ENCODE measurements at places on chromosomes 12 and 14.

DNA sequence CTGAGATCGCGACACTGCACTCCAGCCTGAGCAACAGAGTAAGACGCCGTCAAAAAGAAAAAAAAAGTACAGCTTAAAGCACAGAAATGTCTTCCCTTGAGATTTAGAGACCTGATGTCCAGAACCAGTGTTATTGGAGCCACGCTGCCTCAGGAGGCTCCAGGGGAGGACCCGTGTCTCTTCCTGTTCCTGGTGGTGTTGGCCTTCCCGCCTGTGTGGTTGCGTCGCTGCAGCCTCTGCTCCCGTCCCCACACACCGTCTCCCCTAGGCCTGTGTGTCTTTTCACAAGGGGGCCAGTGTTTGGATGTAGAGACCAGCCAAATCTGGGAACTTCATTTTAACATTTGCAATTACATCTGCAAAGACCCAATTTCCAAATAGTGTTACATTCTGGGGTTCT lies 8.6 kb upstream of the FBRSL1 start:
- DNase-seq = no peak

- no peak for DNase-seq
Observed at GRCh38 chr12:124296295-124296915, 1.5 kb downstream of the RFLNA start.

GRCh38 chr14:68208626-68209317 lies 389.2 kb downstream of the RAD51B start:
- no peak for DNase-seq

DNA sequence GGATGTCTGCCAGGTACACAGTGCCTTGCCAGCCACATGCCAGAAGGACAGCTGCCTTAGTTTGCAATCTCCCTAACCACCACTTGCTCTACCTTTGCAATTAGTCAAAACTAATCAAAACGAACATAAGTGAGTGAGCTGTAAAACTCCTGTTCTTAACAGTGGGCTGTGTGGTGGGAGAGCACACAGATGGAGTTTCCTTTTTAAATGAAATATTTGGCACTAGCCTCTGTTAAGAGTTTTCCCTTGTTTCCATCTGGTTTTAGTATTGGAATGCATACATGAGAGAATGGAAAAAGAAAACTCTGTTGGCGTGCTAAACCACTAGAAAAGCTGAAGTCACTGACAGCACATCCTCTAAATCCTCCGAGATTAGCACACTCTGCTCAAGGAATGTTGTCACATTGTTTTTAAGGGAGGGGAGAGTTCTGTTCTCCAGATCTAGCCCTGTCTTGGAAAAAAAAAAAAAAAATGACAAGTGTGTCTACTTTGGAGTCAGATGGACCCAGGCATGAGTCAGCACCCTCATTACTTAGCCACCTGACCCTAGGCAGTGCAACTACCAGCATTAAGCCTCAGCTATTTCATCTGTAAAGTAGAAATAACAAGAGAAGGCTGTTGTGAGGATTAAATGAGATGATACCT lies 83.9 kb downstream of the STXBP6 start:
- DNase-seq = peak; percentile 63

DNA sequence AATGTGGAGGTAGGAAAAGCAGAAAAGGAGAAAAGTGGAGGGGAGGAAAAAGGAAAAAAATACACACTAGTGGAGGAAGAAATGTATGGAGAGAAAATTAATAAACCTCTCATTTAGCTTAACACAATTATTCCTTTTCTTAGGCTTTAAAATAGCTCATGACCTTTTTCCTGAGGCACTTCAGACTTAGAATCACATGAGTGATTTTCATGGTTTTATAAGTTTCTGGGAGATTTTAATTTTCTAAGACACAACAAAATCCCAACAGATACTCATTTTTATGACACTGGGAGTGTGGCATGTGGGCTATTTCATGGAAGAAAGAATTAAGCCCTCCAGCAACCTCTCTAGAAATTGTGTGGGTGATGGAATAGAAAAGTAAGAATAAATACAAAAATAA lies 214.7 kb downstream of the CPNE8 start:
- DNase-seq = no peak

- no peak for DNase-seq
Observed at GRCh38 chr12:42326541-42327226, 717 bp downstream of the PPHLN1 start.

- DNase-seq = no peak
Observed at GRCh38 chr12:122123051-122123760, 44.6 kb downstream of the MLXIP start.

GRCh38 chr14:93533437-93533836 lies 102.7 kb downstream of the UNC79 start:
- no peak for DNase-seq

DNA sequence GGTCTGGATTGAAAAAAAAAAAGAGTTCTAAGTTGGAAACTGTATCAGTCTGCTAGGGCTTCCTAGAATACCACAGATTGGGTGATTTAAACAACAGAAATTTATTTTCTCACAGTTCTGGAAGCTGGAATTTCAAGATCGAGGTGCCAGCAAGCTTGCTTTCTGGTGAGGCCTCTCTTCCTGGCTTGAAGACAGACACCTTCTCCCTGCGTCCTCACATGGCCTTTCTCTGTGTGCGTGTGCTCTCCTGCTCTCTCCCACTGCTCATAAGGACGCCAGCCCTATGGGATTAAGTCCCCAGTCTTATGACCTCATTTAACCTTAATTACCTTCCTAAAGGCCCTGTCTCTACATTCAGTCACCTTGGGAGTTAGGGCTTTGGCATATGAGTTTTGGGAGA lies 215.5 kb downstream of the PIK3C2G start:
- DNase-seq = no peak

DNA sequence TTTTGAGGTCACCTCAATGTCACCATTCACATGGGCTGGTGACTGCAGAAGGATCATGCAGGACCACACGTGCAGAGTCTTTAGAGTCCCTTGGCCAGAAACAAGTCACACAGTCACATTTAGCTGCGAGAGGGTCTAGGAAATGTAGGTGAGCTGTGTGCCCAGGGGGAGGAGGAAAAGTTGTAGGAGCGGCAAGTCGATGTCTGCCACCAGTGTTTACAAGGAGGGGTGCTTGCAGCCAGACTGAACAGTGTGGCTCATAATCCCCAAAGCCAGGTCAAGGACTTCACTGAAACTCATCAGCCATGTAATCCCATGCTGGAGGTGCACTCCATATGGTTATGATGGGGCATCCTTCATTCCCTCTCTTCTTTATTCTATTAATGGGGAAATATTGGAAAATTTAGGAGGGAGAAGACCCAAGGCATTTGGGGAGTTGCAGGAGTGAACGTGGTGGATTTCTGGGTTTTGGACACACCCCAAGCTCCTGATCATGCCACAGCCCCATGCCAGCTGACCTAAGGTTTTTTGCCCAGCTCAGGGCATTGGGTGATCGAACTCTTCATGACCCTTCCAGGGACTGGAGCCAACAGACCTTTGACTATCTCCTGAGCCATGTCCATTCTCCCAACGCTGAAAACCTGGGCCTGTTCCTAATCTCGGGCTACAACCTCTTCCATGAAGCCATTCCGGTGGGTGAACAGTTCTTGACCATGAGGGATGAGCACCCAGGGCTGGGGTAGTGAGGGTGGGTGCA lies 7.2 kb downstream of the DAO start:
- DNase-seq = no peak

DNA sequence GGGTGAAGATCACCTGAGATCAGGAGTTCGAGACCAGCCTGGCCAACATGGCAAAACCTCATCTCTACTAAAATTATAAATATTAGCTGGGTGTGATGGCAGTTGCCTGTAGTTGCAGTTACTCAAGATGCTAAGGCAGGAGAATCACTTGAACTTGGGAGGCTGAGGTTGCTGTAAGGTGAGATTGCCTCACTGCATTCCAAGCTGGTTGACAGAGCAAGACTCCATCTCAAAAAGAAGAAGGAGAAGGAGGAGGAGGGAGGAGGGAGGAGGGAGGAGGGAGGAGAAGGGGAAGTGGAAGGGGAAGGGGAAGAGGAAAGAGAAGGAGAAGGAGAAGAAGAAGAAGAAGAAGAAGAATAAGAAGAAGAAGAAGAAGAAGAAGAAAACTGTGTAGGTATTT lies 17.0 kb downstream of the RNASE10 start:
- DNase-seq = no peak

DNA sequence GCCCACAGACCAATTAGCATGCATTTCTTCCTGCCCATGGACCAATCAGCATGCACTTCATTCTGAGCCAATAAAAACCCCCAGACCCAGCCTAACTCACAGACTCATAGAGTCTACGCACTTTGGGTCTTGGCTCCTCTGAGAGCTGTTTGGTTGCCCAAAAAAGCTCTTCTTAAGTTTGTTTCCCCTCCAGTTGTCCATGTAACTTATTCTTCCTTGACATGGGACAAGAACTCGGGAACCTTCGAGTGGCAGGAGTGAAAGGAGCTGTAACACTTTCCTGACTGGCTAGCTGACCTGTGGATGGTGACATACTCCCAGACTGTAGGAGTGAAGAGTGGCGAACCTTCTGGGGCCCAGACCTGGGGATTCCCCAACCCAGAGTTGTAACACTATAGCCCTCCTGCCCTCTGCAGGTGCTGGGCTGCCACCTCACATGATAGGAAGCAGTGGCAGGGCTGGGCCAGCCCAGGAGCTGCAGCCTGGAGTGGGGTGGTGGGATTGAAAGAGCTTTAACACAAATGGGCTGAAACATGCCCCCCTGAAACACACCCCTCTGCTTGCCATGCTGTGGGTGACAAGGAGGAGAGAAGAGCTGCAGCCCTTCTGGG lies 4.4 kb upstream of the BTBD7 start:
- DNase-seq = no peak

GRCh38 chr14:30656190-30656632 lies 34.1 kb downstream of the SCFD1 start:
- DNase-seq = no peak

DNA sequence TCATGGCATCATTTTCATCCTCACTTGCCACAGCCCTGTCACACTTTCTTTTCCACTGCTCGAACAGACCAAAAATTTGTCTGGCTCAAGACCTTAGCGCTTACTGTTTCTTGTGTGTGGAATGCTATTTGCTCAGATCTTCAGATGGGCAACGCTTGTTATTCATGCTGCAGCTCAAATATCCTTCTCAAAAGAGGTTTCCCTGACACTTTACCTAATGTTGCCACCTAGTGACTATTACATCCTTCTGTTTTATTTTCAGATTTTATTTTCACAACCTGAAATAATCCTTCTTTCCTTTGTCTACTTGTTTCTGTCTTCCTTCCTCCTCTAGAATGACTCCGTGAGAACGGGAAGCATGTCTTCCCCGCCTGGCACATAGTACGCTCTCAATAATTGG lies 5.6 kb downstream of the FBXO33 start:
- peak; percentile 25 for DNase-seq

DNA sequence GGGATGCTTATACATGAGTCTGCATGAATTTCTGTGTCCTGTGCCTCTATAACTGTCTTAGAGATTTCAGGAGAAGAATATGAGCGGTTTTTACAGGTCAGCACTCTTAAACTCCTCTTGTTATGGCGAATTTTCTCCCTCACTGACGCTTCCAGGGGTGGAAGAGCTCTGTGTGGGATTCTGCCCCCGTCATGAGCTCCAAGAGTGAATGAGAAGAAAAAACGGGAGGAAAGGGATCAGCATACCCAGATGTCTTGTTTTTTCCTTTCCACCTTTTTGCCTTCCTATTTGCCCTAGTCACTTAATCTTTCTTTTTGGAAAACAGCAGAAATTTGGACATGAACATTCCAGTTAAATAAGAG lies 651 bp downstream of the PFKM start:
- no peak for DNase-seq

DNA sequence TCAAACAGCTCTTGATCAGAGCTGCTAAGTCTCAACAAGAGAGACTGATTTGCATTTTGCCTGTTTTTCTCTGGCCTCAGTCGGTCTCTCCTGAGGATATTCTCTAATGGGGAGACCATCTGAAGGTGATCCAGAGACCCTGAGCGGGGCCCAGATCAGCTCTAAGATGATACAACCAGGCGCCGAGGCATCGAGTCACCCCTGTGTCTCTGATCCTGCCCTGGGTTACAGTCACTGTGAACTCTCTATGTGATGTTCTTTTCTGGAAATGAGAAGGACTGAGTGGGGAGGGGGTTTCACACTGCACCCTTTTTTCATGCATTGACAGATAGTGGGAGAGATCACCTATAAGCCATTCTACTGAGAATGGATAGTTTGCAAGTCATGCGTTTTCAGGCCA lies 247.6 kb upstream of the PWP1 start:
- DNase-seq = no peak

DNA sequence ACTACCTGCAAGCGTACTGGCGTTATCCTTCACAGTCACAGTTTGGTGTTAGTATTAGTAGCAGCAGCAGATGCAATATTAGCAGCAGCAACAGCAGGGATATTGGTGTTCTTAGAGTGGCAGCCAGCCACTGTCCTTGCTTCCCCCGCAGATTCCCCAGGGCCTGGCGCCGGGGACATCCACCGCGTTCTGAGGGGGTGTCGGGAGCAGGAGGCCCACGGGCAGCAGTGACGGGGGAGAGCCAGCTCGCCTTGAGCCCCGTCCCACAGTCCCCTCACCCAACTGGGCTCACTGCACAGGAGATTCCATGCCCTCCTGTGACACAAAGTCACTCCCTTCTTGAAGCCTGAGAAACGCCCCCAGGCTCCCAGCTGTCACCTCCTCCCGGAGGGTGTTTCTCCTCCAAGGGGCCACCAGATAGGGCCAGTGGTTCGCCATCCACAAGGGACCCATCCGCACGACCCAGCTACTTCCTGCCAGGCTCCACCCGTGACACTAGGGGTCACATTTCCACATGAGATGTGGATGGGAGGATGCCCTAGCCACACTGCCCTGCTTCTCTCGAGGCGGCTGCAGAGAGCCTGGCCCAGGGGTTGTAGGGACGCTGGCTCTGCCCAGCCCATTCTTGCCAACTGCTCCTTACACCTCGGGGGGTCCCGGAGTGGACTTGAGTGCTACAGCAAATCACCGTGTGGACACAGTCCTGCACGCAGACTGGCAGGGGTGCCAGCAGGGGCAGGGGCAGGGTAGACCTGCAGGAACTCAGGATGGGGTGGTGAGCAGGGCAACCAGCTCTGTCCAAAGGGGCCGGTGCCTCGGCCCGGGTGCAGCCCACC lies 123.1 kb downstream of the PIWIL1 start:
- no peak for DNase-seq

- no peak for DNase-seq
Observed at GRCh38 chr14:91987192-91987591, 39.7 kb upstream of the FBLN5 start.

DNA sequence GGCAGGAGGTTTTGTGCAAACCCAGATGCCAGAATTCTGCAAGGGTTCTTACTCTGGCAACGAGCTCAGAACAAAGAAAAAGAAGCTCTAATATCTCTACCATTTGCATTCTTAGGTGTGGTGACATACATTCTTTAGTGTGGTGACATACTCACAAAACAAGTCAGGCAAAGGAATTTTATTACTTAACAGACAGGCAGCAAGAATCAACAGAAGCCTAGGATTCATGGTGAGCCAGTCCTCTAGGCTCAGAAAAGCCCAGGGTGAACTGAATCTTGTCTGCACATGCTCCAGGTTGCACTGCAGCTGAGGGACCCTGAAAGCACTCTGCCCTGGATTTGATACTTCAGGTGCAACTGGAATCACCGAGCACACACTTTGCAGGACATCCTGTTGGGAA lies 122.4 kb upstream of the PTPRQ start:
- DNase-seq = no peak

All from skeletal muscle cell (primary cell).